ENCODE measurements at places on chromosomes 16 and 17.
A peak's percentile ranks its signal among the peaks of the same experiment; 100 is the strongest.

- DNase-seq = peak; percentile 94
Measured at GRCh38 chr17:7656958-7657609, 6.4 kb downstream of the ATP1B2 start.

DNA sequence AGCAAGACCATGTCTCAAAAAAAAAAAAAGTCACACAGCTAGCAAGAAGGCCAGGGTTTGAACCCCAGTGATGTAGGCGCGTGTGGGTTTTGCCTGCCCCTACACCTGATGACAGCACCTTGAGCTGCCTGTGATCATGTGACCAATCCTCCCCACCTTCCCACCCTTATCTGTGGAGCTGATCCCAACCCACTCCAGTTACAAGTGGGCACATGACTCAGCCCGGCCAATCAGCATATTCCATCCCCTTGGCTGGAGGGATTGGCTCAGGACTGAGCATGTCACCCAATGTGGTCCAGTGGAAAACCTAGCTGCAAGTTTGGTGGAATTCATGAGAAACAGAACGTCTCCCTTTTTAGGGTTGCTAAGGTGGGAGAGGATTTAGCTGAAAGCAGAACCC, 6.6 kb downstream of the TMEM114 start:
- peak; percentile 26 for DNase-seq

DNA sequence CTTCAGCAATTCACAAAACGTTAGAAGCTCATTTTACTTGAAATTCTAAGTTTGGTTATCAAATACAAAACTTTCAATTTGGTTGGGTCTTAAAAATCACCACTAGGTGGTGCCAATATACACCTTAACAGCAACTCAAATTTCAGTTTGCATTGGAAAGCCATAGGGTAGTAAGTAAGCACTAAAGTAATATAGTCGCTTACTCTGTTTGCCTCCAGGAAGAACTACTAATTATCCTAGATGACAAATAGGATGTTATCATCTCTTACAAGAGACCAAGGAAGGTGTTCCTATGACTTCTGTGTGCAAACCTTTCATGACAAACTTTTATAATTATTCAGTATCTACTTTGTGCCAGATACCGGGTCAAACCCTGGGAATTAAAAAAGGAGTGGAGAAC, 93.3 kb downstream of the MYO1D start:
- DNase-seq = peak; percentile 12

DNA sequence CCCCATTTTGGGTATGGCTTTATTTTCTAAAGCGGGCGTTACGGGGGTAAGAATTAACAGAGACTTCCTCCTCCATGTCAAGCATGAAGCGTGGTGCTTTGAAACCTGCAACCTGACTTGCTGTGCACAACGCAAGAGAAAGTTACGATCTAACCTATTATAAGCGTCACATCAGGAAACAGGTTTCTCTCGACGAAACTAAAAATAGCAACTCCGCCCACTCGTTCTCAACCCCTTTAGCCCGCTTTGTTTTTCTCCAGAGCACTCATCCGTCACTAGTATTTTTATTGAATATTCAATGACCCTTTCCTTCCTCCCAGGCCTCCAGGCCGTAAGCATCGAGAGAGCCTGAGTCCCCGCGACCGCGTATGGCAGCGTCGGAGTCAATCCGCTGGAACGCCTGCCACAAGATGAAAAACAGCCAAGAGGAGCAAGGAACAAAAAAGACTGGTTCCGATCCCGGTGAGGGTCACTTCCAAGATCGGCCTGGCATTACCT, 555 bp downstream of the NUP88 start:
- no peak for DNase-seq

DNA sequence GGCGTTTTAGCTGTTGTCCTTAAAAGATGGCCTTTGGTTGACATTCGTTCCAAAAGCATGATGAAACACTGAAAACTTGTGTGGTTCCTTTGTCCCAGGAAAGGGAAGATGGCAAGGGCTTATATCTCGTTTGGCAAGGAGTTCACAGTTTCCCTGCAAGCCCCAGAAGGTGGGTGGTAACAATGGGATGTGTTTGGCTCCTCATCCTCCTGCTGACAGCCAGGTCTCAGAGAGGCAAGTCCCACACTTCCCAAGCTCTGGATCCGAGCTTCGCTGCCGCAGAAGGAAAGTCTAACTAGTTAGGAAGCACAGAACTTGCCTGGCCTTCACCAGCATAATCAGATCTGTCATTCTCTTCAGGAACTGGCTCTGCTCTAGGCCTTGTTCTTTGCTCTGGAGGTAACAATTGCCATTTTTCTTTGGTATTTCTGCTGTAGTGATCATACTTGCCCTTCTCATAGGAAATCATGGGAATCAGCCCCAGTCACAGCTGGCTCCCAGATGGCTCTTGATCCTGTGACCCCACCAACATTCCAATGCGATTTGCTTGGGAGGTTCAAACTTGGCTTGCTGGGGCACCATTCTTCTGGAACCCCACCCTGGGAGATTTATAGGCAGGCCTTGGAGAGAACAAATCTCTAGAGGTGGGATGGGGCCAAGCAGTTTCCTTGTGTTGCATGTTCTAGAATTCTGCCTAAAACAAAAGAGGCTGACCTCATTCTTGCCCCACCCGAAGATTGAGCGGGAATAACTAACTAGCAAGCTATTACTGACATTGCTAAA, 17.9 kb downstream of the KPNA2 start:
- no peak for DNase-seq

DNA sequence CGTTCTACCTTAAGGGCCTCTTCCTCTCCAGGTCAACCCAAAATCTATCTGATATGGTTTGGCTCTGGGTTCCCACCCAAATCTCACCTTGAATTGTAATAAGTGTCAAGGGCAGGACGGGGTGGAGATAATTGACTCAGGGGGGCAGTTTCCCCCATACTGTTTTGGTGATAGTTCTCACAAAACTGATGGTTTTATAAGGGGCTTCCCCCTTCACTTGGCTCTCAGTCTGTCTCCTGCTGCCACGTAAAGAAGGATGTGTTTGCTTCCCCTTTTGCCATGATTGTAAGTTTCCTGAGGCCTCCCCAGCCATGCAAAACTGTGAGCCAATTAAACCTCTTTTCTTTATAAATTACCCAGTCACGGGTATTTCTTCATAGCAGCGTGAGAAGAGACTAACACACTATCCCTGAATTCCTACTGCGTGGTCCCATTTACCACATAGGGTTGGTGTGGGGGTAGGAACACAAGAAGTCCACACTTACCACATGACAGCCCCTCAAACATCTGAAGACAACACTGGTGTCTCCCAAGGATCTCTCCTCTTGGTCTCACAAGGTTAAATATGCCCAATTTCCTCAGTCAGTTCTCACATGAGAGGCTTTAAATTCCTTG, 8.2 kb downstream of the COTL1 start:
- DNase-seq = no peak

GRCh38 chr17:2852221-2852620, 56.0 kb downstream of the RAP1GAP2 start:
- no peak for DNase-seq

DNA sequence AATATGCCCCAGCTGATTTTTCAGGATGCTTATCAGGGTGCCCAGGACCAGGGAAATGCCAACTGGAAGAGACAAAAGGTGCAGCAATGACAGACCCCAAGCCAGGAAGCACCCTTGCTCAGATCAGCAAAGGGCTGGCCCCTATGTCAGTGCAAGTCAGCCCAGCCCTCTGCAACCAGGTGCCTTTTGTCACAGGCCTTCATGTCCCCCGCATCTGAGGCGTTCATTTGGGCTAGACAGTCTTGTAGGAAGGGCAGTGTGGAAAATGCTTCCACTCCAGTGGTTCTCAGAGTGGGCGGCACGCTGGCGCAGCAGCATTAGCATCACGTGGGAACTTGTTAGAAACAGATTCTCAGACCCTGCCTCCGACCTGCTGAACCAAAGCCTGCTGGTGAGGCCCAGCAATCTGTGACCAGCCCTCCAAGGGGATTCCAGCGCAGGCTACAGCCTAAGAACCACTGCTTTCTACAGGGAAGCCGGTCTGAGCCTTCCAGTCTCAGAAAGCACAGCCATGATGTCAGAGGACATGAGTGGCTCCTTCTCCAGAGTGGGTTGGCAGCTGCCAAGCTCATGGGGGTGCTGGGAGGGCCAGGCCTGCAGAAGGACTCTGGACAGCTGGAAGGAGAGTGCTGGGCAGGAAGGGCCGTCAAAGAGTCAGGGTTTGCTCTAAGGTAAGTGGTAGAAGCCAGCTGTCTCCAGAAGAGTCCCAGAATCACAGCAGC, 13.1 kb downstream of the SLC47A2 start:
- peak; percentile 37 for DNase-seq

DNA sequence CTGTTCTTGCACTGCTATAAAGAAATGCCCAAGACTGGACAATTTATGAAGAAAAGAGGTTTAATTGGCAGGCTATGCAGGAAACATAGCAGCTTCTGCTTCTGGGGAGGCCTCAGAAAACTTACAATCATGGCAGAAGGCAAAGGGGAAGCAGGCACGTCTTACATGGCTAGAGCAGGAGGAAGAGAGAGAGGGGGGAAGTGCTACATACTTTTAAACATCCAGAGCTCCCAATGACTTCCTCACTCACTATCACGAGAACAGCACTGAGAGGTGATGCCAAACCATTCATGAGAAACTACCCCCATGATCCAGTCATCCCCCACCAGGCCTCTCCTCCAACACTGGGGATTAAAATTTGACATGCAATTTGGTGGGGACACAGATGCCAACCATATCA, 13.3 kb downstream of the WFIKKN2 start:
- no peak for DNase-seq

DNA sequence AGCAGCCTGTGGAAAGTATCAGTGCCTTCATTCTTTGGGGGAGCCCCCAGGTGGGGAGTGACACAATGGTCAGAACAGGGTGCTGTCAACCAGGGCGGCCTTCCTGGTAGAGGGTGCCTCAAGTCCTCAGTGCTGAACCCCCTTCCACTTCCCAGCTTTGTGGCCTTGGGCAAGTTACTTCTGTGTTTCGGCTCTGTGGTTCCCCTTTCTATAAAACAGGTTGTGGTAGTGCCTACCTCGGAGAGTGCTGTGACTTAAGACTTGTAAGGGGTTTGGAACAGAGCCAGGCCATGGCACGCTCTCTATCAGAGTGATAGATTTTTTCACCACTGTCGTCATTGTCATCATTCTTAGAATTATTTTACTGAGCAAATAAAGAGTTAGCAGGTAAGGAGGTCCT, 141.1 kb downstream of the CCDC182 start:
- no peak for DNase-seq

DNA sequence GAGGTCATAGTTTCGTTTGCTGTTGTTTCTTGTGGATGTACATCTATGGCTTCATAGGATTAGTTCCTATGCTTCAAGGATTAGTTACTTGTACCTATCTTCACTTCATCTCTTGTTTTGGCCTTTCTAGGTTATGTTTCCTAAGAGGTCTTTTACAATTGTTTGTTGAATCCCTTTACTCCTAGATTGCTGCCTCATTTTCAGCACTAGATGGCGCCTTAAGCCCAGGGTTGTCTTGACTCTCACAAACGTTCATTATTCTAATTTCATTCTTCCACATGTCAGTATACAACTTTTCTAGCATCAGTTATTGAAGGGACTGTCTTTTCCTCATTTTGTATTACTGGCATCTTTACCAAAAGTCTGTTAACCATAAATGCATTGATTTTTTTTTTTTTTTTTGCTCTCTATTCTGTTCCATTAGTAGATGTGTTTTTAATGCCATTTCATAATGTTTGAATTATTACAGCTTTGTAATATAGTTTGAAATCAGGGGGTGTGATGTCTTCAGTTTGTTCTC, 45.0 kb upstream of the NACA2 start:
- peak; percentile 13 for DNase-seq

DNA sequence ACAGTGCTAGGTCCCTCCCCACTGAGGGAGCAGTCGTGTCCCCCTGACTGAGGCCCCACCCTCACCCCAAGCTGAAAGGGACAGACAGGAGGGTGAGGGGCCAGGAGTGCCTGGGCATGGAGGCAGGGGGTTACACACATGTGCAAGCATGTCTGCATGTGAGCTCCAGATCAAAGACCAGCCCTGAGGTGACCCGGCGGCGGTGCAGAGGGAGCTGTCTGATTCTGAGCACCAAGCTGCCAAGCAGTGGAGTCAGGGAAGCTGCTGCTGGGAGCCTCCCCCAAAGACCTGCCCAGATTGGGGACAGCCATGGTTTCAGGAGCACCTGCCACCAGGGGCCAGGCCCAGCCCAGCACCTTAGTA, 5.5 kb downstream of the DLX3 start:
- peak; percentile 4 for DNase-seq

DNA sequence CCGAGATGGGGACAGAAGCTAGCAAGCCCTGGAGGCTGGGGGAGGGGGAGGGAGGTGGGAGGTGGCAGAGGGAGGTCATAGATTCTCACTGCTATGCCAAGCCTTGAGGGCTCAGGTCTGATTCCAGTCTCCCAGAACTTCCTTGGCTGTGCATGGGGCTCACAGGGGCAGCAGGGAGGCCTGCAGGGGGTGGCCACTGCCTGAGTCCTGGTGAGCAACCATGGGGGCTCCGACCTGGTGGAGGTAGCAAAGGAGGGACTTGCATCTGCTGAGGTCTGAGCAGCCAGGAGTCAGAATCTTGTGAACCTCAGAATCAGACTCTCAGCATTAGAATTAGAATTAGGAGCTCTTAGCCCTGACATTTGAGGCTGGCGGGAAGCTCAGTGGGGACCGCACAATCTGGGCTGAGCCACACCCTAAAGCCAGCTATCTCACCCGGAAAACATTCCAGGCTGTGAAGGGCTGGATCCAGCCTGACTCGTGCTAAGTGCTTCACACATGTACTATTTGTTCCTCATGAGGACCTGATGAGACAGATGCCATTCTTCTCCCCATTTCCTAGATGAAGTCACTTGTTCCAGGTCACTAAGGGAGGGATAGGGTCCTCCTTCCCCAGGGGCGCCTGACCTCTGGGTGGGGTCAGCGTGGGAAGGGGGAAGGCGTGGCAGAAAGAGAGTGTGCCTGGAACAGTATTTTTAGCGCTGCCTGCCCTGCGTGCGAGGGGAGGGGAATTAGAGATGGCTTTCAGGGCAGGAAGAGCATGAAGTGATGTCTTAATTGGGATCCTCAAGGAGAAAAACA, 17.3 kb upstream of the KCNJ12 start:
- DNase-seq = no peak

- no peak for DNase-seq
Measured at GRCh38 chr17:80765241-80765961, 220.8 kb downstream of the RPTOR start.

- DNase-seq = no peak
Measured at GRCh38 chr17:81811705-81812570, 8.0 kb downstream of the GCGR start.

DNA sequence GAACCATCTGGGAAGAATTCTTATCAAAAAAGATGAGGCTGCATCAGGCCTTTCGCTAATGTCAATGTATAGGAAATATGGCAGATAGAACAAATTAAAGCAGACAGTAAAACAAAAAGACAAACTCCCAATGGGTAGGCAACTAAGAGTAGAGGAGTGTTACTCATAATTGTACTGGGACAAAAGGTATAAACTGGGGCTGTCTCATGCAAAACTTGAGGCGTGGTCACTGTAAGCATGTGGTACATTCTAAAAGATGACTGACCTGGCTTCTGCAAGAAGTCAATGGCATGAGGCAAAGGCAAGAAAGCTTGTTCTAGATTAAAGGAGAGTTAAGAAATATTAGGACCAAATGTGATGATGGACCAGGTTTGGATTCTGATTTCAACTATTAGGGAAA, 26.7 kb downstream of the SMIM36 start:
- no peak for DNase-seq

- no peak for DNase-seq
Measured at GRCh38 chr17:76565728-76566612, 19.7 kb downstream of the ST6GALNAC2 start.
